ENCODE measurements at places on chromosomes 2 and 18.

DNA sequence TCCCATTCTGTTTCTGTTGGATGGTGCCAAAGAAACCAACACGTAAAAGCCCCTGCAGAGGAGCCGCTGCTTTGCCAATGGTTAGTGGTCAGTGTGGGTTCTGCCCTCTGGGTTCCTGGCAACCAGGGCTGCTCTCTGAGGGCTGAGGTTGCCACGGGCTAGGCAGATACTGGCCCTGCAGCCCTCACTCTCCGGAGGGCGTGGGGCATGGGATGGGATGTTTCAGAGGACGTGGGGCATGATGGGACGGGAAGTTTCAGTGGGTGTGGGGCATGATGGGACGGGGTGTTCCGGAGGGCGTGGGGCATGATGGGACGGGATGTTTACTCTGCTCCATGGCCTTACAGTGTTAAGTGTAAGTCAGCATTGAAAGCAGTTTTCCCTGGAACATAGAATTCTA lies 34.2 kb downstream of the ADI1 start:
- no peak for DNase-seq

DNA sequence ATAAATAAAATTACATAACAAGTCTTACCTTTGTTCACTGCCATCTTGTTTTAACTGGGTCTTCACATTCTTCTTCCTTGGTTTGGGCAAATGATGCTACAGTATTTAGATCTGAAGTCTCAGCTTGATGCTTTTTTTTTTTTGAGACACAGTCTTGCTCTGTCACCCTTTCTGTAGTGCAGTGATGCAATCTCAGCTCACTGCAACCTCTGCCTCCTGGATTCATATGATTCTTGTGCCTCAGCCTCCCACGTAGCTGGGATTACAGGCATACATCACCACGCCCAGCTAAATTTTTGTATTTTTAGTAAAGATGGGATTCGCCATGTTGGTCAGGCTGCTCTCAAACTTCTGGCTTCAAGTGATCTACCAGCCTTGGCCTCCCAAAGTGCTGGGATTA lies 53.2 kb upstream of the MAT2A start:
- no peak for DNase-seq

- DNase-seq: no peak
Observed at GRCh38 chr2:238313289-238313990, 6.9 kb upstream of the TRAF3IP1 start.

DNA sequence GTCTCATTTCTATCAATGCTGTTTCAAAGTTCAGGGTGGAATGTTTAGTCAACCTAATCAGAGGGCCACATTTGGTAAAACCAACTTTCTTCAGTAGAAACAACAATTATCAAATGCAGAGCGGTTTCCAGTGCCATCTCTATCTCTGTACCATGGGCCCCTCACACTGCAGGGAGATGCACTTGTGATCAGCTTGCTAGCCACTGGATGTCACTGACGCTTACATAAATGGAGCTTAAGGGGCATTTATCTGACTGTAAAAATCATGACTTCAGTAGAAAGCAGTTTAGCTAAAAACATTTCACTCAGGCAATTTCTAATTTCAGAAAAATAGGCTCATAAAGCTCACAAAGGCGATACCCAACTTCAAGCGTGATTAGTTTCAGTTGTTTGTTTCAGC lies 678.0 kb downstream of the ZEB2 start:
- peak; percentile 16 for DNase-seq

- DNase-seq: no peak
Observed at GRCh38 chr2:221235941-221236340, 336.2 kb downstream of the EPHA4 start.

DNA sequence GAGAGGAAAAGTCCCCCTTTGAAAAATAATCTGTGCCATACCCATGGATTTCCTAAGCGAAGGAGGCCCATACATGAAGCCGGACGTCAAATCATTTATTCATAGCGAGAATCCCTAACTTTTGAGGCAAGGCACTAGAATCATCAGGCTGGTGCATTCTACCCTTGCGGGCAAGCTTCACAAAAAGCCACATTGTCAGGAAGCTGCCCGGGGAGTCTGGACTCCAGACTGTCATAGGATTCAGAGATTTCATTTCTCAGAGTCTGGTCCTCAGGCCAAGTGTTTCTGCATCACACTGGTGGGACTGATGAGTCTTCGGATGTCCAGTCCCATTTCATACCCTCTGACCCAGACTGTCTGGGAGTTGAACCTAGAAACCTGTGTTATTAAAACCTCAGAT lies 8.9 kb downstream of the SLC9A4 start:
- no peak for DNase-seq

DNA sequence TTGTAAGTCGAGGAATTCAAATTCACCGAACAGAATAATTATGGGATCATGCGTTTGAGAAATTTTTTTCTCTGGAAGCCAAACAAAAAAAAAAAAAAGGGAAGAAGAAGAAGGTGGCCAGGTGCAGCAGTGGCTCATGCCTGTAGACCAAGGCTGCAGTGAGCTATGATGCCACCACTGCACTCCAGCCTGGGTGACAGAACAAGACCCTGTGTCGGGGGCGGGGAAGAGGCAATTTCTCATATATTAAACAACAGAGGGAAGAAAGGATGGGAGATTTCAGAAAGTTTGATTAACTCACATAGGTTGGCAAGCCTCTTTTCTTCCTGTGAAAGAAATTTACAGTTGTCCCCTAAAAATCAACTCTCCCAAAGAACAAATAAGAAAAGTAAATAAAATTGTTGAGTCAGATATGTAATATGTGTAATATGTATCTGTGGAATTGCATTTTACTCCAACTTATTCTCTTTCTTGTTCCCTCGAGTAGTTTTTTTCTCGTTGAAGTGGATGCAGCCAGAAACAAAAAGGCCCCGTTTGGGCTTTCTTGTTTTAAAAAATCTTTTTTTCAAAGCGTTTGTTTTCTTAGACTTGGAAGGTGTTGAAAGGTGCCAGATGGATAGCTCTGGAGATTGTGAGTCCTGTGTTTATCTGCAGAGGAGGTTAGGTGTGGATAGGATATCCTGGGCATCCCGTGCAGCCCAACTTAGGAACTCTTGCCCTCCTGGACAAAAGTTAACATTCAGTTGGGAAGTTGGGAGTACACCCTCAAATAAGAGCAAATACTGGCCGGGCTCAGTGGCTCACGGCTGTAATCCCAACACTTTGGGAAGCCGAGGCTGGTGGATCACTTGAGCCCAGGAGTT lies 25.4 kb upstream of the FMNL2 start:
- DNase-seq: no peak

DNA sequence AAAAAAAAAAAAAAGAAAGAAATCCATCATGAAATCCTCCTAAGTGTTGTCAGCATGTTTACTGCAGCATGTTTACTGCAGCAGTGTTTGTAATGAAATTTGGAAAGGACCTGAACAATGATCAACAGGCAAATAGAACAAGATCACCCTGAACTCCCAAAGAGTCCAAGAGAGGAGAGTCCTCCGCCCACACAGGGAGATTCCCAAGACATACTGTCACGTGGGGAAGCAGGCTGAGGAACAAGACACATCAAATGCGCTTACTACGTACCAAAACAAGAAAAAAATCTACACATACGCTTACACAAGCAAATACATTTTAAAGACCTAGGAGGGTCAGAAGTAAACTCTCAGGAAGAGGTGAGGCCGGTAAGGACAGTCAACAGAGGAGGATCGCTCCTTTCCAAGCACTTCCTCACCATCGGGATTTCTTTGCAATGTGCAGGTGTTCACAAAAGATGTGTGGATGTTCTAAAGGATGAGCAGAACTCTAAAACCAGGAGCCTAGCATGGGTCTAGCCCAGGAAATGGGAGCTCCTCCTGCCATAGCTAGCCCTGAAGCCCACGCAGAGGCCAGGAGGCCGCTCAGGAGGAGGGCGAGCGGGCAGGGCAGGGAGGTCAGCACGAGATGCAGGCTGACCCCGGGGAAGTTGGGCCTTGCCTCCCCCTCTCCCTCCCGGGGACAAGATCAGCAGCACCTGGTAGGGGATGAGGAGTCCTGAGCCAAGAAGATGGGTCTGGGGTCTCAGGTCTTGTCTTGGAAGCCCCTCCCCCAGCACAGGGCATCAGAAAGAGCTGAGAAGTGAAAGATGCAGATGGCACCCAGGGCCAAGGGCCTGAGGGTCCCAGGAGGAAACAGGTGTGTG lies 66.4 kb downstream of the ZNF516 start:
- no peak for DNase-seq

GRCh38 chr18:11412811-11413210 lies 196.6 kb upstream of the SLC35G4 start:
- DNase-seq: no peak

- no peak for DNase-seq
Observed at GRCh38 chr2:47815764-47816163, 32.8 kb downstream of the MSH6 start.

- no peak for DNase-seq
Observed at GRCh38 chr2:109229094-109229675, 100.2 kb downstream of the SH3RF3 start.

GRCh38 chr2:28558918-28559317 lies 63.1 kb downstream of the PLB1 start:
- no peak for DNase-seq

- no peak for DNase-seq
Observed at GRCh38 chr2:149828520-149829210, 241.1 kb upstream of the MMADHC start.

DNA sequence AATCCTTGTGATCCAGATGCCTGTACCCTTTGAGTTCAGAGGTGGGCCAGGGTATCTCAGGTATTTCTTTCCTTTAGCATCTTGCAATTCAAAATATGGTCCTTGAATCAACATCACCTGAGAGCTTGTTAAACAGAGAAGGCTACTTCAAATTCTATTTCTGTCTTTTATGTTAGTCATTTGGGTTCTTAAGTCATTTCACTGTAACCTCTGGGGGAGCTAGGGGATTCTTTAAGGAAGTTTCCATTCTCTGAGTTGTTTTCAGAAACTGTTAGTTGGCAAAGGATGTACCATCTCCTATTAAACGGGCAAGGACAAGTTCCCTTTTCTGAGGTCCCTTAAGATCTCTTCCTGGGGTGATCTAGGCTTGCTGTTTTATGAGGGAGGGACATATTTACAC lies 16.6 kb downstream of the CFLAR start:
- DNase-seq: no peak

- no peak for DNase-seq
Observed at GRCh38 chr2:127034883-127035611, 71.9 kb downstream of the BIN1 start.

- DNase-seq: no peak
Observed at GRCh38 chr2:78486565-78486964, 538.9 kb upstream of the REG3G start.

DNA sequence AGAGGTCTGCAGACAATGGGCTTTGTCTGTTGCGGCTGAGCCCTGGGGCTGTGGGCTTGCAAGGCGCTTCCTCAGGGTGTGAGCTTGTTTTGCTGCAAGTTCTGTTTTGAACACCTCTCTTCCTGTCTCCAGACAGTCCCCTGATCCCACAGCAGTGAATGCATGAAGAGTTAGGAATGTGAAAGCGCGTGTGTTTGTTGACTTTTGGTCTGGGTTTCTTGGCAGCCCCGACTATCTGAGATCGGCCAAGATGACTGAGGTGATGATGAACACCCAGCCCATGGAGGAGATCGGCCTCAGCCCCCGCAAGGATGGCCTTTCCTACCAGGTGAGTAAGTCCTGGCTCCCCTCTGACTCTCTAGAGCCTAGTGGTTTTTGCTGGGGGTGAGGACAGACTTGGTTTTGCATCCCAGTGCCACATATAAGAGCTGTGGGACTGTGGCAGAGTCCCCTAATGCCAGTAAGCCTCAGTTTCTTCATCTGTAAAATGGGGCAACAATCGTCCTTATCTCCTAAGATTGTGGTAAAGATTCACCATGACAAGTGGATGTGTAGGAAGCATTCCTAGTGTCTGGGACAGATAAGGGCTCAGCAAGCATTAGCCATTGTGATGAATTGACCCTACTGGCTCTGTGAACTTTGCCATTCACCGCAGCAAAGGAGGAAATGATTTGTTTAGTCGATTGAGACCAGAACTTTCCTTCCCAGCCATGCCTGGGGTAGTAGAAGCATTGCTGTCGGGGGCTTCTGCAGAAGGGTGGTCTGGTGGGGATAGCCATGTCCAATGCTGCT lies 3.0 kb downstream of the LBH start:
- DNase-seq: peak; percentile 21

DNA sequence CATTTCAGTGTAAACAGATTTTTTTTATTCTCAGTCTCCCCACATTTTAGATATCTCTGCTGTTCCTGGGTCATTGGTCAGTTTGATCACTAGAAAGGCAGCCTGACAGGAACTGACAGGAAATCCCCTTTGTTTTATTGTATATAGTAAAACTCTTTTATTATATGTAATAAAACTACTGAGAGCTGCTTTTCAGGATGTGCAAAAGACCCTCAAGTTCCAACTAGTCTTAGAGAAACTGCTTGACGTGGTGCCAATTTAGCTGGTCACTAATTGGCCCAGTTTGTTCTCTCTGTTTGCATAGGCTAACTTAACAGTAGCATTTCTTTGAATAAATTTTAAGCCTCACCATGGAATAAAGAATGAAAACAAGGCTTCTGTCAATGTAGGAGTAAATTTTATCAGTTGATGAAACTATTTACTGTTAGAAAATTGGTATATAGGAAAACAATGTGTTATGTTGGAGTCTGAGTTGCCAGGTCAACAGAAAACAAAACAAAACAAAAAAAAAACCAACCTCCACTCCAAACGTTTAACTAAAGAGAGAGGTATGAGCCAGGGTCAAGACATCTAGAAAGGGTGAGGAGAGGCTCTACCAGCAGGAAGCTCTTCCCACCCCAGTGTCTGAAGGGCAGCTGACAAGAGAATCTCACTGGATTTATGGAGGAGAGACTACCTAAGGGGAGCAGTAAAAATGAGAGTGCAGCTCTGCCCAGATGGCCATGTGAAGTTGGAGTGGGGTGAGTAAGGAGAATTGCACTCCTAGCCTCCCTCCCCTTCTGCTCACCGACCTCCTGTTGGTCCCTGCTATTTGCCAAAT lies 184.6 kb downstream of the ST6GAL2 start:
- DNase-seq: no peak

GRCh38 chr2:134799936-134800335 lies 38.5 kb upstream of the ACMSD start:
- no peak for DNase-seq

- no peak for DNase-seq
Observed at GRCh38 chr2:80048296-80048695, 256.3 kb downstream of the LRRTM1 start.

- DNase-seq: no peak
Observed at GRCh38 chr18:48601343-48601742, 62.5 kb downstream of the CTIF start.

GRCh38 chr2:167292430-167293171 lies 404.3 kb downstream of the XIRP2 start:
- DNase-seq: peak; percentile 79

- no peak for DNase-seq
Observed at GRCh38 chr2:129741623-129742022, 237.8 kb upstream of the RAB6C start.

- DNase-seq: peak; percentile 48
Observed at GRCh38 chr2:142989273-142990204, 112.1 kb downstream of the KYNU start.

- no peak for DNase-seq
Observed at GRCh38 chr2:5546181-5546580, 146.0 kb upstream of the SOX11 start.

- no peak for DNase-seq
Observed at GRCh38 chr2:213104903-213105202, 46.6 kb downstream of the IKZF2 start.

Data from fibroblast of the conjunctiva (primary cell).